NCI-H2081 (cell line): ENCODE measurements at places on chromosomes 1 and 21.
A peak's percentile ranks its signal among the peaks of the same experiment; 100 is the strongest.

DNA sequence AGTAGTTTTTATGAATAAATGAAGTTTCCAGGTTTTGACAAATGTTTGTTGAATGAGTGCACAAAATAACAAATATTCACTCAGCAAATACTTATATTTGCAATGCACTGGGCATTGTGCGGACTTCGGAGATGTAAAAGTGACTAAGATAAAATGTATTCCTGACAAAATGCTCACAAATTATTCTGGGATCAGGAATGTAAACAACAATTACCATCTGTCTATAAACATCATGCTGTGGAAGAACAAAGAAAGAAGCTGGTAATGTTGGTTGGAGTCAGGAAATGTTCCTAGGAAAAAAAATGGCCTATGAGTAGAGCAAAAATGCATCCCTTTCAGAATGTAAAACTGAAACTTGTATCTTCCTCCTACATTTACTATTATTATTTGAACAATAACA, 68.5 kb downstream of the CRB1 start:
- DNase-seq: peak; percentile 27

DNA sequence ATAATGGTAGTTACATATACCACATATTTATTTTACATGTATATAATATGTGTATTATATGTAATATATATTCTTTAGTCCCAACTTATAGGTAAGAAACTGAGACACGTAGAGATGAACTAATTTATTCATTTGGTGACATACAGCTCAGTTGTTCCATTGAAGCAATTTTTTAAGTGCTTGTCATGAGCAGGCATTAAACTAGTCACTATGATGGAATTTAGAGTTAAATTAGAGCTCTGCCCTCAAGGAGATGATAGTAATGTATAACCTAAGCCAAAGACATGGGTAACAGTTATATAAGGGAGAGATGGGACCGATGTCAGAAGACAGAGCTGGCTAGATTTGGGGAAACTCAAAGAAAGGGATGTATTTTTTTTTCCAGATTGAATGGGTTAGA, 83.0 kb downstream of the ST6GALNAC5 start:
- DNase-seq: no peak

- DNase-seq: no peak
These were observed 472.0 kb downstream of the SMYD3 start for GRCh38 chr1:246035060-246035541.

- no peak for DNase-seq
These were observed 1162.0 kb upstream of the TMPRSS15 start for GRCh38 chr21:19565587-19565986.

- DNase-seq: no peak
These were observed 32.2 kb upstream of the ARTN start for GRCh38 chr1:43901196-43901961.

- no peak for DNase-seq
These were observed 13.8 kb downstream of the LRRC39 start for GRCh38 chr1:100164216-100164615.

- DNase-seq: no peak
These were observed 11.6 kb downstream of the KYAT3 start for GRCh38 chr1:88980870-88981269.

DNA sequence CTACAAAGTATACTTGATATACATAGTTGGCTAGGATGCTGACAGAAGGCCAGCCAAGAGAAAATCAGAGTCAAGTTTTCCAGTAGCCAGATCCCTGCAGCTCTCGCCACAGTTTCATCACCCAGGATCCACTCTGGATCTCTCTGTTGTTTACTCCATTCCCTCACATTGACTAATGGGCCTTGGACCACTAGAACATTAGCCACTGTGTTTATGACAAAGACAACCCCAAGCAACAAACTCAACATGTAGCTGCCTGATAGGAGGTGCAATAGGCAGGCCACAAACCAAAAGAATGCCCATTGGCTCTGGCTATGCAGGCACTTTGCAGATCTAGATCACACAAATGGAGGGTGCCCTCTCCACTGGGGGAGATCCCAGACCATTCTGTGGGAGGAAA, 44.2 kb downstream of the ARHGEF11 start:
- no peak for DNase-seq
